NCI-H460 (cell line): ENCODE measurements at places on chromosomes 12 and 14. TPM values are rescaled to one million over a fixed set of nuclear protein-coding genes. Genes with fewer than 3 reads are reported as not detected.

DNA sequence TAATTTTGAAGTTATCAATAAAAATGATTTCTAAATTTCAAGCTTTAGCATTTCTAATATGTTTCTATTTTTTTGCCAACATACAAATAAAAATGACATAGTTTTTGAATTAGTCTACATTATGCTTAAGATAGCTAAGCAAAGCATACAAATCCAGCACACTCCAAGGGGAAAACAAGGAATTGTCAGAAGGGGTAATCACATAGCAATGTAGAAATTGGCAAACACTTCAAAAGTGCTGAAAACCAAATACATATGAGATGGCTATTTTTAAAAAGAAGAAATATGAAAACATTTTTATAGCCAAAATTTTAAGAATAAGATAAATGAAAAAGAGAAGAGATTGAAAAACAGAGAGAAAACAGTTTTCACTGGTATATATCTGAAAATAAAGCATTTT lies 308.0 kb downstream of the SLC6A15 start:
- DNase-seq, result no peak

DNA sequence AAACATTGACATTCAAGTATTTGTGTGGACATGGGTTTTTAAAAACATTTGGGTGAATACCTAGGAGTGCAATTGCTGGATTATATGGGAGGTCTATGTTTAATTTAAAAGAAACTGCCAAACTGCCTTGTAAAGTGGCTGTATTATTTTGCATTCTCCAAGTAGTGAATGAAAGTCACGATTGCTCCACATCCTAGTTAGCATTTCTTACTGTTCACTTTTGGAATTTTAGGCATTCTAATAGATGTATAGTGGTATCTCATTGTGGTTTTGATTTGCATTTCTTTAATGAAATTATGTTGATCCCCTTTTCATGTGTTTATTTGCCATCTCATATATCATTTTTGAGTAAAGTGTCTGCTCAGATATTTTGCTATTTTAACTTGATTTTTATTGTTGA lies 159.5 kb downstream of the FOXG1 start:
- no peak for DNase-seq

DNA sequence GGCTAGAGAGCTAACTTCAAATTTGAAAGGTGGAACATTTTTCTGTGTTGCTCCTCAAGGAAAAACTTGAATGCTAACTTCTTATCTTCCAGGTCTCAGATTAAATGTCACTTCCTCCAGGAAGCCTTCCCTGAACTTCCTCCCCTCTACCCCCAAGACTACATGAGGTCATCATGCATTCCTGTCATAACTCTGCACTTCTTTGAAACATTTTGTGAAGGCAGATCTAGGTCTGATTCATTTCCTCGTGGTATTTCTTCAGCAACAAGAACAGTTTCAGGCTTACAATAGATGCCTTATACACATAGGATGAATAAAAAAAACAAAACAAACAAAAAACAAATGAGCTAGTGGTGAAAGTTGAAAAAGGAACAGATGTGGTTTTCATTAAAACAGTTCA lies 97.1 kb upstream of the SRRM4 start:
- no peak for DNase-seq

GRCh38 chr12:4954621-4955354 lies 45.1 kb downstream of the KCNA1 start:
- DNase-seq, result no peak

DNA sequence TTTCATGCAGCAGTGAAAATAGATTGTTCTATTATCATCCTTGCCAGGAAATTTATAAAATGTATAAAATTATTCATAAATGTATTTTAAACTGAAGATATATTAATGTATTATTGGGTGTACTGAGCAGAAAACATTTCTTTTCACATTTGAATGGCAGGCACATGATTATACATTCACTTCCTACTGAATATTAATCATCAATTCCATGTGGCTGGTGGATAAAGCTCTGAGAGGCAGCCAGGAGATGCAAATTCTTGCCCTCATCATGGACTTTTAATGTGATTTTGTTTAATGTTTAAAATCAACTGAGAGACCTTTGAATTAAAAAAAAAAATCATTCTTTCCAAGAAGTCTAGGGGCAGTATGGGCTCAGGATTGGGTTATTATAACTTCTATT lies 40.8 kb downstream of the ANO6 start:
- DNase-seq, result no peak

TAS2R42 gene
- total RNA-seq, result not detected in 2 replicates

KCNK13 gene
- not detected in 2 replicates for total RNA-seq
